ENCODE measurements at places on chromosomes 4 and X.

GRCh38 chr4:68864438-68865187 lies 48.8 kb downstream of the UGT2B10 start:
- DNase-seq = no peak

GRCh38 chrX:108734426-108734825 lies 1.9 kb downstream of the IRS4 start:
- DNase-seq = no peak

DNA sequence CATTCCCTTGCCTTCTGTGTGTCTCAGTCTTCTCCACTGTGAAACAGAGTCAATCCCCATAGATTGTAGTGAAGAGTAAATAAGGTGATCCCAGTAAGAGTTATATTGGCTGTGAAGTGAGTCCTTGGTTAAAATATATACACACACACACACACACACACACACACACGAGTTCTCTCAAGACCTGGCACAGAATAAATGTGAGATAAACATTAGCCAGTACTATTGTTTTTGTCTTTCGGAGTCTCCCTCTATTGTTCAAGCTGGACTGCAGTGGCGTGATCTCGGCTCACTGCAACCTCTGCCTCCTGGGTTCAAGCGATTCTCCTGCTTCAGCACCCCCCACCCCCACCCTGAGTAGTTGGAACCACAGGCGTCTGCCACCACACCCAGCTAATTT lies 44.8 kb upstream of the FAM156A start:
- DNase-seq = no peak

GRCh38 chr4:8009710-8010511 lies 70.2 kb upstream of the AFAP1 start:
- no peak for DNase-seq

DNA sequence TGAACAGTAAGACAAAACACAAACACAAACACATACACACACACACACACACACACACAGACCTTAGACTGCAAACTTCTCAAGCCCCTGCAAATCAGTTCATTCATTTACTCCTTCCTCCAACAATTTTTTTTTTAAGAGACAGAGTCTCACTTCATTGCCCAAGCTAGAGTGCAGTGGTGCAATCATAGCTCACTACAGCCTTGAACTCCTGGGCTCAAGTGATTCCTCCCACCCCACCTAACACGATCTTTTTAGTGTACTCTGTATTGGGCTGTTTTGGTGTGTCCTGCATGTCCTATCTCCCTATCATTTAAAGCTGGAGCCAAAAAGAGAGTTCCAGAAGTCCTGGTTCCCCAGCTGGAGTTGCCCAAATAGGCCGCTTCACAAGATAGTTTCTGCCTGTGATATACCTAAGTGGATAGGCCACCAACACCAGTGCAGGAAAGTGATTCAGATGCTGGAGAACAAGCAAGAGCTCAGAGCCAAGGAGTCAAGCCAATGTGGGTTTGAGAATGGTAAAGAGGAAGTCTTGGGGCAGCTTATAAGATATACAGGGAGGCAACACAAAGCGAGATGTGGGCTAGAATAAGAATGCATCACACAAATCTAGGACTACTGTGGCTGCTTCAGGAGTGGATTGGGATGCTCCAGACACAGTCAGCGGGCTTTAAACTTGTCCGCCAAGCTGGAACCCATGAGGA lies 85.4 kb upstream of the RAPGEF2 start:
- no peak for DNase-seq

DNA sequence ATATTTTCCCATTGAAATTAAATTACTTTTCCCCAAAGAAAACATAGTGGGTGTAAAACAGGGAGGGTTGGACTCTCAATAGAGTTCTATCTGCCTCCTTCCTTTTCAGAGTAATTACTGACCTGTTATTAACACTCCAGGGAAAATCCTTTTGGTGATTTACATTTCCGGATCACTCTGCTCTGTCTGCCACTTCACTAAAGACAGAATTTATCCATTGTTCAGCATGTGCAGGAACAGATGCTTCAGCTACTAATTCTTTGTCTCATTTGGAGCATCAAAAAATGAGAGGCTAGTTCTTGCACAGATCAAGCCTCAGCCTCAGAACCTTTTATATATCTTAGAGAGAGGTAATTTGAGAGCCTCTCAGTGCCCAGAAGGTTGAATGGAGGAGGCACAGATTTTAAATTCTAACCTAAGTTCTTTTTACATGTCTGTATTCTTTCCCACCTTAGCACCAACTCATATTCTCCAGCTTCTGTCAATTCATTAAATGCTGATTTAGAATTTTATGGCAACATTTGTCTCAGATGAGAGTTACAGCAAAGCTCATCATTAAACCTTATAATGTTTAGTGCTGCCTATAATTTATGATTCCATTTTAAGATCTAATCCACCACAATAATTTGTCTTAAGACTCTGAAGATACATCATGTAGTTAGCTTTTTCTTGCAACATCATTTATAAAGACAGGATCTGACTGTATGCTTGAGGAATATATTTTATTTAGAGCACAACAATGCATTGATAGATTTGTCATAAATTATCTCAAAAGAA lies 1494.4 kb downstream of the STIM2 start:
- no peak for DNase-seq

DNA sequence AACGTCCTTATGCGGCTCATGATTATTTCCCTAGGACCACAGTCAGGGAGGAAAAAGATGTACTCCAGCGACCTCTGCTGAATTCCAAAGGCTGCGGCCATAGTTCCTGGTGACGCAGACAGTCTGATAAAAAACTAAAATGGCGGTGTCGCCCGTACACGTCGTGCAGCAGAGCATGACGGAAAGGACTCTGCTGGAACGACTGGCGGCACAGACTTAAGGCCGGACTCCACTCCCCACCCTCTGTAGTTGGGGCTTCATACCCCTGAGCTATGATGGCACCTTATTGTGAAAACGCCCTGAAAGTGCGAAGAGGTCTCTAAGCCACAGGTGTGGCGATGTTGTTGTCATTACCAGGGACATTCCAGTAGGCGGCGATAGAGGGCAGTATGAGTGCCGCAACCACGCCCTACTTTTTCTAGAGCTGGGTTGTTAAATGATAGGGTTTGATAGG lies 90.0 kb upstream of the EDA2R start:
- DNase-seq = no peak

GRCh38 chr4:140469791-140470733 lies 28.0 kb downstream of the MGAT4D start:
- no peak for DNase-seq

- no peak for DNase-seq
Observed at GRCh38 chrX:46770817-46771163, 11.9 kb upstream of the SLC9A7 start.

GRCh38 chr4:164807611-164808010 lies 53.7 kb downstream of the SMIM31 start:
- no peak for DNase-seq

DNA sequence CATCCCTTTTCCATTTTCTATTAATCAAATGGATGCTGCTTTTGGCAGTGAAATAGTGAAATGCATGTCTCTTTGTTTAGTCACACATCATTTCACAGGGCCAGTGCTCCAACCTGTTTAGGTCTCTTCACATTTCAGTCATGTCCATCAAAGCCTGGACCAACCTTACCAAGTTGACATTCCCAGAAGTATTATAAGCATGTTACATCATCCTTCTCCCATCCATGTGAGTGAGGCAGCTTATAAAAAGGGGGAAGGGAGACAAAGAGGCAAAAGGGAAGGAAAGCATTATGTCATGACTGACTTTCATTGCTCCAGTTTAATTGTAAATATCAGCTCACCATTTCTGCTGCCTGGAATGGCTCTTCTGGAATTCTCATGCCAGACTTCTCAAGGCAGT lies 94.4 kb downstream of the NWD2 start:
- DNase-seq = no peak

GRCh38 chrX:17642891-17643290 lies 94.4 kb upstream of the SCML1 start:
- no peak for DNase-seq

DNA sequence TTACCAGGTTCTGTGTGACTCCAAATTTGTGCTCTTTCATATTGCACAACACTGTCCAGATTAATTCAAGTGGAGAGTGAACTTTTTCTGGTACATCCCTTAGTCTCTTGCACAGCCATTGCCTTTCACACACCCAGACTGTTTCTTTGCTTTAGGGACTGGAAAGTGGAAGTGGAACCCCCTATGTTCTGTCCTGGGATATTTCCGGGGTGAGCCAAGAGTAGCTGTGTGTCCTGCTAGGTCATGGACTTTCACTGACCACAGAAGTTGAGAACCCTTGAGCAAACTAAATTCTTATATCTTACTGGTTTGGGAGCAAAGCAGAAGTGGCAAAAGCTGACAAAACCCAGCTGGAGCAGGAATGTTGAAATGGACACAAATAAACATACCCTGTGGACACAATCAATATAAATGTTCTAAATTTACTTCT lies 10.3 kb upstream of the VSIG4 start:
- no peak for DNase-seq

- DNase-seq = no peak
Observed at GRCh38 chr4:136900696-136901095, 631.6 kb downstream of the PCDH18 start.

DNA sequence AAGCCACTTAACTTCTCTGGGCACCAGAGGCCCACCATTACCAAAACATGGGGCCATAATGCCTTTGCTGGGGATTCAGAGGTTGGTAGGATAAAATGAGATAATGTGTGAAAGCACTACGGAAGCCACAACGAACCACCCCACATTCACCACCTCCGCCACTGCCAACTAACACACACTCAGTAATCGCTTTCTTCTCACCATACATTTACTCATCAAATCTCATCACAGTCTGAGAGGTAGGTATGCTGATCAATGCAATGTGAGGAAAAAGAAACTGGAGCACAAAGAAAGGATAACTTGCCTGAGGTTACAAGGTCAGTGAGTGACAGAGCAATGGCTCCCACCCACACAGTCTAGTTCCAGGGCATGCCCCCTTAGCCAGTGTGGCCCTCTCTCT lies 257.3 kb downstream of the NR3C2 start:
- DNase-seq = no peak

- no peak for DNase-seq
Observed at GRCh38 chrX:44876086-44876485, 3.1 kb downstream of the KDM6A start.

GRCh38 chrX:122092360-122092759 lies 1045.0 kb downstream of the GLUD2 start:
- DNase-seq = no peak

- no peak for DNase-seq
Observed at GRCh38 chr4:115515366-115515765, 401.9 kb upstream of the NDST4 start.

GRCh38 chrX:2594491-2594890 lies 93.7 kb upstream of the DHRSX start:
- DNase-seq = no peak

DNA sequence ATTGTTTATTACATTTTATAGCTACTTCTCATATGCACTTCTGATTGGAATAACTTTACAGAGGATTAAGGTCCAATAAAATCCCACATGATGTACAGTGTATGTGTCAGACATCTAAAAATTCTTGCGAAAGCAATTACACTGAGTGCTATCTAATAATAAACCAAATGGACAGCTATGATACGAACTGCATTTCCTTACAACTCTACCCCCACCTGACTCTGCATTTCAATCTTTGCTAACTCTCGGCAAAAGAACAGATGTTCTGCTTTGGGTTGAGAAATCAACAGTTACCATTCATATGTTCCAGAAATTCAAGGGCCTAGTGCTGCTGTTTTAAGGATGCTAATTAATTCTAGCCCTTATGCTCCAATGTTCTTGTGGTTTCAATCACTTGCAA lies 287.9 kb upstream of the NOCT start:
- no peak for DNase-seq

GRCh38 chr4:99915449-99915848 lies 21.2 kb upstream of the LAMTOR3 start:
- DNase-seq = no peak

- DNase-seq = no peak
Observed at GRCh38 chr4:53854991-53855568, 209.3 kb downstream of the CHIC2 start.

GRCh38 chr4:86233090-86233489 lies 126.8 kb downstream of the MAPK10 start:
- no peak for DNase-seq

GRCh38 chrX:15694941-15695451 lies 30.4 kb upstream of the CLTRN start:
- DNase-seq = no peak

DNA sequence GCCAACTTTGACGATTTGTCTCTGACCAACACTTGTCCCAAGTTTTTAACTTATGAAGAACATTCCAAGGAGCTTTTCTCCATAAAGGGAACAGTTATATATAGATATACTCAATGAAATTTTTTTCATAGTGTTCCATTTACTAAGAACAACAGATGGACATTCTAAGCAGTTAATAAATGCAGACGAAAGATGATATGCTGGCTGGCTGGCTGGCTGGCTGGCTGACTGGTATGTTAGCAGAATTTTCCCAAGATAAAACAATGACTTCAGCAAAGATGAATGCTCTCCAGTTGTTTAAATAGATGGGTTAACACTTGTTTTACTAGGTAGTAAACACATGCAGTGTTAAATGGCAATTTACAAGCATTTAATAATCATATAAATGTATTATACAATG lies 62.2 kb downstream of the SPANXN3 start:
- no peak for DNase-seq

- DNase-seq = no peak
Observed at GRCh38 chrX:107560041-107560440, 68.3 kb upstream of the PRPS1 start.

- no peak for DNase-seq
Observed at GRCh38 chr4:167826281-167826680, 266.1 kb upstream of the ANXA10 start.

DNA sequence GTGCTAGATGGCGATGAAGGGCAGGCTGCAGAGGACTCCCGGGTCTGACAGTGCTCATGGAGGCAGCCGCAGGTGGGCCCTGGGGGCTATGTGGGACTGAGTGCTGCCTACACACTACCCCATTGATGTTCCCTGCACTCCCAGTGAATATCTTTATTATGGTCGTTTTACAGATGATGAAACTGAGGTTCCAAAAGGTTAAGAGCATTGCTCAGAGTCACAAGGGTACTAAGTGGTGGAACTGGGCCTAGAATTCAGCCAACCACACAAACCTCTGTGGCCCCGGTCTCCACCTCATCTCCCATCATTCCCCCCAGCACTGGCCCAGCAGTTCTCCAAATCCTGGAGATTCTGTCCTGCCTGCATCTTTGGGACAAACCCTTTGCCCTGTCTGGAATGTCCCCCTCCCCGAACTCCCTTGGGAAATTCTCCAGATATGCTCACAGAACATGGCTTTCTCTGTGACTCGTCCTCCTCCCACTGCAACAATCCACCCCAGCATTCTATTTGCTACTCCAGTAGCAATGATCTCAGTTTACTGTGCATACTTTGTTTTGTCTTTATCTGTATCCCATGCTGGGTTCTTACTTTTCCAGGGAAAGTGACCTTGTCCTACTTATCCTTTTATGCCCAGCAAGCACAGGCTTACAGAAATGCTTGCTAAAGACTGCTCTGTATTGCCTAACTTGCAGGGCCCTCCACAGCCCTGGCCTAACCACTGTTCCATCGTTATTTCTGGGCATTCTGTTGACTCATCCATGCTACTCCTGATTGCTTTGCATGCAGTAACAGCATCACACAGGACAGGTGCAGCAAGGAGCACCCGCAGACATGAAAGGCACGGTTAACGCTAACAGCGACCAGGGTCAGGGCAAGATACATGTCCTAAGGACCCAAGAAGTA lies 14.0 kb downstream of the PNMA6F start:
- no peak for DNase-seq
